ENCODE measurements at places on chromosomes 16 and 17.

- DNase-seq: no peak
These were observed 1.9 kb downstream of the TBX2 start for GRCh38 chr17:61401389-61402072.

GRCh38 chr17:76623271-76624146, 20.0 kb downstream of the ST6GALNAC1 start:
- peak; percentile 59 for DNase-seq

DNA sequence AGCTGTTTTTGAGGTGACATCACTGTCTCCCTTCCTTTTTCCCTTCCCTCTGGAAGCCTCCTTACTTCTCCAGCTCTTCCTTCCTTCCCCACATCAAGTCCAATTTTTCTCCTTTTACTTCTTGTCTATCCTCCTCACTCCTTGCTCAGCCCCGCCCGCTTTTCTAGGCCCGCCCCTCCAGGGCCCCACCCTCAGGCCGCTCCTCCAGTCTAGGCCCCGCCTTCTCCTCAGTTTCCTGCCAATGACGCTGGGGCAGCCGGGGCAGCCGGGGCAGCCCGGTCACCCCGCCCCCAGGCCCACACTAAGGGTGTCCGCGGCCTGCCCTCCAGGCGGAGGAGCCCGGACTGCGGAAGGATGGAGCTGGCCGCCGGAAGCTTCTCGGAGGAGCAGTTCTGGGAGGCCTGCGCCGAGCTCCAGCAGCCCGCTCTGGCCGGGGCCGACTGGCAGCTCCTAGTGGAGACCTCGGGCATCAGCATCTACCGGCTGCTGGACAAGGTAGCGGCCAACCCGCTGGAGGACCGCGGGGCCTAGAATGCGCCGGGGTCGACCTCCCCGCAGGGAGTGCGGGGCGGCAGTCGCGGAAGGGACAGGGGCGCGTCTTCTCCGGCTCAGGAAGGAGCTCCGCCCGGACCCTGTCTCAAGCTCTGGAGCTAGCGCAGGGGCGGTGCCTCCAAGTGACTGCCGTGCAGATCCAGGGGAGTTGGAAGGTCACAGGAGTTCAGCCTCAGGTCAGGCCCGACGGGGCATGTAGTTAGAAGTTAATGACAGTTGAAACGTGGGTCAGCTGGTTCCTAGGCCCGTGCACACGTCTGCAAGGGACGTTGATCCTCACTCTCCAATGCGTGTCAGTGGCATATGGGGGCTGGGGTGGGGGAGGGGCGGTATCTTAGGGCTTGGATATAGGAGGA, at the start of gene PCTP:
Gene PCTP (plus strand): TSS at position 302 of the 908 bp plus-strand sequence. CDS start 53 bp downstream, at position 355.
- peak; percentile 70 for DNase-seq

DNA sequence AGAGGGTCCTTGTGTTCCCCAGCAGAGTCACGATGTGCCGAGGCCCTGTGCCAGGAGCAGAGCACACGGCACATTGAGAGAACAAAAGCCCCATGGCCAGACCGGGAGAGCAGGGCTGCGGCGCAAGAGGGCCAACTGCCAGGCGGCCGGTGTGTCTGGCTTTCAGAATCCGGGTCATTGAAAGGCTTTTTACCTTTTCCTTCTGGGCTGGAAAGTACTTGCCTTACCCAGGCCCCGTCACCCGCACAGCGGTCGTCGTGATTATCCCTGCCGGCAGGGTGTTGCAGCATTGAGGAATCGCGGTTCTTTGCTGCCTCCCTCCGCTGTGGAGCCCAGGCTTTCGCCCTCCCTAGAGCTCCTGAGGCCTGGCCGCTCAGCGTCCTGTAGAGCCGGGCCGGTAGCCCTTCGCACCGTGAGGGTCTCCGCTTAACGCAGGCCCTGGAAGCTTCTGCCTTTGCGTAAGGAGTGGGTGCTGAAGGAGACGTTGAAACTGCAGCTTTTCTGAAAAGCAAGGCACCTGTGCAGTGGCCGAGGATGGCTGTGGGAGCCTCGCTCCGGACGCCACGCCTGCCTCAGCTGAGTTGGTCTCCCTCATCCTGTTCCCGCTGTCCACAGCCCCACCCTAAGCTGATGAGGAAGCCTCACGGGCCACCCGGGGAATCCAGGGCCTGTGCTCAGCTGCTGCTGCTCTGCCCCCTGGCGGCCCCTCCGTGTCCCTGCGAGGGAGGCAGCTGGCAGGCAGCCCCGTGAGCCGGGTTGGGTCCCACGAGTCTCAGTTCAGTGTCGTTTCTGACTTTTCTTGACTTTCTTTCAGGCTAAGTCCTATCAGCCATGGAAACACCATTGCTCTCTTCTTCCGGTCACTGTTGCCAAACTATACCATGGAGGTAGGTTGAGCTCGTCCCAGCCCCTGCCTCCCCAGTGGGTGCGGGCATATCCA, 8.6 kb upstream of the MC1R start:
- peak; percentile 42 for DNase-seq

DNA sequence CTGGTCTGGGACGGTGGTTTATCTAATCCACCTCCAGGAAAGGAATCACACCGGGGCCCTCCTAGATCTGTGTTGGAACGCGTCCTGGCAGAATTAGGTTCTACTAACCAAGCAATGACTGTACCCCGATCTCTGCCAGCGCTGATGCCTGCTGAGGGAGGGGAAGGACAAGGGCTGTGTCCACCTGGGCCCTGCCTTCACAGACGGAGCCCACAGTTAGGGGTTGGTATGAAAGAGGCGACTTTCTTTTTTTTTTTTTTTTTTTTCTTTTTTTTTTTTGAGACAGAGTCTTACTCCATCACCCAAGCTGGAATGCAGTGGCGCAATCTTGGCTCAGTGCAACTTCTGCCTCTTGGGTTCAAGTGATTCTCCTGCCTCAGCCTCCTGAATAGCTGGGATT, 9.9 kb upstream of the KRT19 start:
- DNase-seq: no peak

DNA sequence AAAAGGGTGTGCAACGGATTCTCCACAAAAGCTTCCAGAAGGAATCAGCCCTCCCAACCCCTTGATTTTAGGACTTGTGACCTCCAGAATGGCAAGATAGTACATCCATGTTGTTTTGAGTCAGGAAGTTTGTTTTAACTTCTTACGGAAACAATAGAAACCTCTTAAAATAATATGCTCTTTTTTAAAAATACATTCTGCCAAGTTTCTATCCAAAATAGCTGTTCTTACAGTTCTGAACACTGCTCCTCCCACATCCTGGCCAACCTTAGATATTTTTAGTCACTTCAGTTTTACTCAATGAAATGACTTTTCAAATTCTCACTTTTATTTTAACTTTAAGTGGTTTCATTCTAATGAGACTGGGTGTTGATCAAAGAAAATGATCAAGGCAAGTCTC, 156.4 kb downstream of the ZNF18 start:
- DNase-seq: no peak

- DNase-seq: no peak
These were observed 46.2 kb downstream of the GNAO1 start for GRCh38 chr16:56237451-56237930.

DNA sequence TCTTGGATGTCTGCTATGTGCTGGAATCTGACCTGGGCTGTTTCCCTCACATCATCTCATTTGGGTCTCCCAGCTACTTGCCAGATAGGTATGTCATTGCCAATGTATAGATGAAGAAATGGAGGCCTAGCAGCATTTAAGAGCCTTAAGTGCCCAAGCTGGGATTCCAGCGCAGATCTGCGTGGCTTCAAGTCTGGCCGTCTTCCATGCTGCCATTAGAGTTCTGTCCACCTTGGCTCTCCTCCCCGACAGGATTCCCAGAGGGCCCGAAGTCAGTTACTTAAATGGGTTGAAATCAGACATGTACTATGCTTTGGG, 33.0 kb upstream of the CCR7 start:
- no peak for DNase-seq

All from stimulated activated CD8-positive, alpha-beta memory T cell treated with anti-CD3 and anti-CD28 coated beads, Interleukin-7, amount 100 ng/mL, for 4 hours (primary cell).